Left lung (tissue), 14 donors: ENCODE measurements at places on chromosomes 12 and 14. TPM values are rescaled to one million over a fixed set of nuclear protein-coding genes. Genes with fewer than 3 reads are reported as not detected.

Gene SNX6
- total RNA-seq, result 73.6 TPM

DNA sequence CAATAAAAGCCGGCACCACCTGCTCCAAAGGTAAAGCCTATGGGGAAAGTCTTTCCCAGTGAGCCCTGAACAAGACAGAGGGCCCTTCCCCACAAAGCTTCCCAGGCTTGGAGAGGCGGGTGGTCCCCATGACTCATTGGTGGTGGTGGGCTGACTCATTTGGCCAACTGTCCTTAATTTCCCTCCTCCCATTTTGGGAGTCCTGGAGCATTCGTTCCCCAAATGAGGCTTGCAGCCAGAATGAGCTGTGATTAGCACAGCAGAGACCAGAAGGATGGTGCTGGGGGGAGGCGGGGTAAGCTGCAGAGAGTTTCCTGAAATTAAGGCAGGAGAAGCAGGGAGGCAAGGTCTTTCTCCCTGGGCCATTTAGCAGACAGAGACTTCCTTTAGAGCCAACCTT, 241.7 kb downstream of the DPF3 start:
- no peak overlapping the region for H3K4me3 ChIP-seq
- DNase-seq, result no peak
- H3K27ac ChIP-seq, result no peak overlapping the region
- H3K4me1 ChIP-seq, result no peaks in the 10 kb centered on the region

DNA sequence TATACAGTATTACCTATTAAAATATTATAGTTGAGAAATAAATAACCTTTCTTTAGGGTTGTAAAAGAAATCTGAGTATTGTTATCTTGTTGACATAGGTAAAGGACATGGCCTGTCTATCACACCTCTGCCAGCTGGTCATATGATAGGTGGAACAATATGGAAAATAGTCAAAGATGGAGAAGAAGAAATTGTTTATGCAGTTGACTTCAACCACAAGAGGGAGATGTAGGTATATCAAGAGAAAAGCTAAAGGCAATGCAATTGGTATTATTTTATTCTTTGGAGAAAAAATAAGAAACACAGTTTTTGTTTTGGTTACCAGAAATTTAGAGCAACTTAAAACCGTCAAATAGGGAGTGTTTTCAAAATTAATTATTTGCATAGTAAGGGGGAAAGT, 13.5 kb downstream of the CPSF2 start:
- no peaks in the 10 kb centered on the region for H3K27me3 ChIP-seq
- H3K36me3 ChIP-seq, result no peaks in the 10 kb centered on the region
- H3K4me1 ChIP-seq, result no peaks in the 10 kb centered on the region

Gene KERA
- total RNA-seq, result 0.13 TPM

Gene DHRS4
- 28.1 TPM for total RNA-seq

- no peaks in the 10 kb centered on the region for H3K4me1 ChIP-seq
- no peak overlapping the region for H3K27ac ChIP-seq
- H3K36me3 ChIP-seq, result no peaks in the 10 kb centered on the region
- no peak for DNase-seq
Observed at GRCh38 chr12:12529783-12530421, 32.8 kb downstream of the DUSP16 start.

Gene OTUB2
- total RNA-seq, result 1.2 TPM

GRCh38 chr12:26056335-26056734, 68.5 kb downstream of the BHLHE41 start:
- H3K27me3 ChIP-seq, result no peaks in the 10 kb centered on the region
- no peaks in the 10 kb centered on the region for H3K4me1 ChIP-seq
- DNase-seq, result no peak
- no peak overlapping the region for H3K27ac ChIP-seq
- H3K36me3 ChIP-seq, result peaks cover 3% of the 10 kb centered on the region

Gene WNT5B
- total RNA-seq, result 4.5 TPM

Gene SP1
- 78.0 TPM for total RNA-seq

Gene IPO8
- 48.4 TPM for total RNA-seq

- H3K4me3 ChIP-seq, result no peak overlapping the region
- H3K27me3 ChIP-seq, result no peaks in the 10 kb centered on the region
- peak overlapping the region; percentile 26 for H3K27ac ChIP-seq
- no peak for DNase-seq
- H3K36me3 ChIP-seq, result no peaks in the 10 kb centered on the region
- H3K4me1 ChIP-seq, result peaks cover 50% of the 10 kb centered on the region
Observed at GRCh38 chr12:92065018-92065499, 80.6 kb downstream of the BTG1 start.

DNA sequence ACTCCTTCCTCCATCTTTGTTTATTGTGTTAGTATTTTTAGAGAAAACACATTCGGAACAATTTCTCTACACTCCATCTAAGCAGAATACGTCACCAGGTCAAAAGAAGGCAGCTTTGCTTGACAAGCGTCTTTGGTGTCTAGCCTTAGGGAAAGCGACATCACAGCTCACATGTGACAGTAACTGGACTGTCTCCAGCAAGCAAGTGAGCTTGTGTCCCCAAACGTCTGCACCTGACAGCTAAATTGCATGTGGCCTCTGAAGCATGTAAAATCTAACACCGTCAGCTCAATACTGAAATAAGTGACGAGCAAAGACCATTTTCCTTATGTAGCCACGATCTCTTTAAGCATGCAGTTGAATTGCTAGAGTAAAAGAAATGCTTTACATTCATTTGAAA, 509.8 kb downstream of the GLT1D1 start:
- H3K36me3 ChIP-seq, result no peaks in the 10 kb centered on the region
- DNase-seq, result no peak

- DNase-seq, result no peak
- H3K36me3 ChIP-seq, result no peaks in the 10 kb centered on the region
- H3K27ac ChIP-seq, result no peak overlapping the region
Observed at GRCh38 chr12:42756841-42757623, 167.5 kb upstream of the PRICKLE1 start.

Gene ADAMTS20
- total RNA-seq, result not detected

- no peak overlapping the region for H3K27ac ChIP-seq
- DNase-seq, result no peak
- H3K4me1 ChIP-seq, result no peaks in the 10 kb centered on the region
- no peaks in the 10 kb centered on the region for H3K27me3 ChIP-seq
- H3K36me3 ChIP-seq, result no peaks in the 10 kb centered on the region
Observed at GRCh38 chr14:39474416-39474911, 42.2 kb upstream of the FBXO33 start.

GRCh38 chr12:51788876-51789275, 59.6 kb downstream of the FIGNL2 start:
- no peaks in the 10 kb centered on the region for H3K36me3 ChIP-seq
- no peaks in the 10 kb centered on the region for H3K4me1 ChIP-seq
- DNase-seq, result no peak
- H3K27ac ChIP-seq, result no peak overlapping the region
- H3K4me3 ChIP-seq, result no peak overlapping the region

GRCh38 chr12:85393606-85394005, 113.6 kb downstream of the ALX1 start:
- no peaks in the 10 kb centered on the region for H3K27me3 ChIP-seq
- H3K36me3 ChIP-seq, result no peaks in the 10 kb centered on the region

- no peak overlapping the region for H3K27ac ChIP-seq
- H3K4me3 ChIP-seq, result no peak overlapping the region
- H3K27me3 ChIP-seq, result peaks cover 25% of the 10 kb centered on the region
Observed at GRCh38 chr12:117835156-117835555, 133.6 kb downstream of the KSR2 start.

Gene SPX
- 0.79 TPM for total RNA-seq

GRCh38 chr14:86027144-86027543, 497.2 kb downstream of the FLRT2 start:
- DNase-seq, result no peak
- H3K36me3 ChIP-seq, result no peaks in the 10 kb centered on the region
- H3K4me1 ChIP-seq, result no peaks in the 10 kb centered on the region
- H3K27me3 ChIP-seq, result no peaks in the 10 kb centered on the region
- no peak overlapping the region for H3K4me3 ChIP-seq

Gene KRT73
- total RNA-seq, result not detected

- no peaks in the 10 kb centered on the region for H3K4me1 ChIP-seq
- no peak overlapping the region for H3K27ac ChIP-seq
Observed at GRCh38 chr12:114163771-114164170, 197.6 kb upstream of the RBM19 start.

DNA sequence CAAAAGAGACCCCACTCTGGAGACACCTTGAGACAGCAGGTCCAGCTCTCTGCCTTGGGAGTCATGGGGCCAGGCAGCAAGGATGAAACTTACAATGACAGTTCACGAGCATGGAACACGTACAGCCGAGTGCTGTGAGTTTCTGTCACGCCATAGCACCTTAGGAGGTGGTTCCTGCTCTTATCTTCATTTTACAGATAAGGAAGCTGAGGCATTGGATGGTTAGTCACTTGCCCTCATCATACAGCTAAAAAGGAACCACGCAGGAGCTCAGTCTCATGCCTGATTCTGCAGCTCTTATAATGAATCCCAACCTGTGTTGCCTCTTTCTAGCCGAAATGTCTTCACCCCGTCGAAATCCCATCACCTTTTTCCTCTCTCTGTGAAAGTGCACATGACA, 39.9 kb downstream of the C14orf132 start:
- no peaks in the 10 kb centered on the region for H3K27me3 ChIP-seq
- H3K4me3 ChIP-seq, result no peak overlapping the region
- H3K4me1 ChIP-seq, result peaks cover 3% of the 10 kb centered on the region
- DNase-seq, result peak; percentile 6
- H3K36me3 ChIP-seq, result no peaks in the 10 kb centered on the region

DNA sequence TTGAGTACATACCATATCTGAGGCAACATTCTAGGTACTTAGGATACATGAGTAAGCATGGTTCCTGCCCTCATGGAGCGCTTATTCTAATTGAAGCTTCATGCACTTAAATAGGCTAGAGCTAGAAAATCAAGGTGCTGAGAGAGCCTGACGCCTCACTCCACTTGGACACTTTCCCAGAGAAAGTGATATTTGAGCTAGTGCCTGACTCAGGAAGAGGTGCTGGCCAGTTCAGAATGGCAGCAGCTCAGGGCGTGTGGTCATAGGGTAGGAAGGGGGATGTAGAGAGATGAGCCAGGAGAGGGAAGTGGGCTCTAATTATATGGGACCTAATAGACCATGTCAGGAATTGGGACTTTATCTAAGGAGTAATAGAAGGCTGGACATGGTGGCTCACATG, 33.3 kb downstream of the TULP3 start:
- H3K4me3 ChIP-seq, result no peak overlapping the region
- no peaks in the 10 kb centered on the region for H3K4me1 ChIP-seq
- H3K27me3 ChIP-seq, result no peaks in the 10 kb centered on the region
- H3K27ac ChIP-seq, result no peak overlapping the region
- no peak for DNase-seq

GRCh38 chr12:25592725-25593495, 39.8 kb upstream of the LMNTD1 start:
- H3K4me3 ChIP-seq, result no peak overlapping the region
- no peaks in the 10 kb centered on the region for H3K36me3 ChIP-seq
- no peaks in the 10 kb centered on the region for H3K4me1 ChIP-seq
- no peaks in the 10 kb centered on the region for H3K27me3 ChIP-seq
- H3K27ac ChIP-seq, result no peak overlapping the region
- no peak for DNase-seq

DNA sequence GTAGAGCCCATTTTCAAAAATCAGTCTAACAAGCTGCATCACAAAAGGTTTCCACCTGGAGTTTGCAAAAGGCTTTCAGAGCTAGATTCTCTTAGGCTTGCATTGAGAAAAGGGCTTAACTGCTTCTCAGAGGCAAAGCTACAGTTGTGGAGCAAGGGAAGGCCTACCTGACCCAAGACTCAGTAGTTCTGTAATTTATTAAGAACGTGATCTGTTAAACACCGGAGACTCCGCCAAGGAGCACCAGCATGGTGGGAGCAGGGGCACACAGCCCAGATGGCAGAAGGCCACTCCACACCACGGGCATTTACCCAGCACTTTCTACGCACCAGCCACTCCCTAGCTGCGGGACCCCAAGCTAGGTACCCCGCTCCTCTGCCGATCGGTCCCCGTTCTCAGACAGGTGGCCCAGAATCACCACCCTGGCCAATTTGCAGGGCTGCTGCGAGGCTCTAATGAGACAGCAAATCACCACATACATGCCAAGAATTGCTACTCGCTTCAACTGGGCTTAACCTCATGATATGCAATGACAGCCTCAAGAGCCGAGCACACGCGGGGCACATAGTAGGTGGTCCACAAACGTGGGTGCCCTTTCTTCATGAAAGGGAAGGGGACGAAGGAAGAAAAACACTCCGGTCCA, 1.5 kb downstream of the ITPK1 start:
- peaks cover 17% of the 10 kb centered on the region for H3K4me1 ChIP-seq
- no peaks in the 10 kb centered on the region for H3K36me3 ChIP-seq
- DNase-seq, result peak; percentile 69
- H3K27ac ChIP-seq, result peak overlapping the region; percentile 99
- H3K4me3 ChIP-seq, result peak overlapping the region; percentile 91
- no peaks in the 10 kb centered on the region for H3K27me3 ChIP-seq

DNA sequence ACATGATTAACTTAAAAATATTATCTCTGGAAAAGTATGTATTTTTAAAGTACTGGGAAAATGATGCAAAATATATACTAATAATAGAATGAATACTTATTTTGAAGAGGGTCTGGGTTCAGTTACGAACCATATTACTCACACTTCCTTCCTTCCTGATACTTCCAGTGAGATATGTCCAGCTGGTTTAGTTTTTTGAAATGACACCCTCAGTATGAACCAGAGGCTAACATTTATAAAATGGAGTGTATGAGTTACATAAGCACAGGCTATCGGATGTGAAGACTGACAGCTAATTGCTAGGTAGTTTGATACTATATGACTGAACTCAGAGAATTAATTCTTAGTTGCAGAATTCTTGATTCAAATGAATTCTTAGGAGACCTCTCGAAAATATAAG, 122.9 kb downstream of the OTOGL start:
- no peaks in the 10 kb centered on the region for H3K36me3 ChIP-seq
- no peak for DNase-seq
- no peak overlapping the region for H3K4me3 ChIP-seq
- H3K27me3 ChIP-seq, result no peaks in the 10 kb centered on the region
- no peaks in the 10 kb centered on the region for H3K4me1 ChIP-seq

- no peak for DNase-seq
- H3K4me1 ChIP-seq, result no peaks in the 10 kb centered on the region
- no peak overlapping the region for H3K4me3 ChIP-seq
- no peaks in the 10 kb centered on the region for H3K27me3 ChIP-seq
Observed at GRCh38 chr12:108442910-108443309, 72.2 kb upstream of the FICD start.

Gene PLEK2
- total RNA-seq, result 2.8 TPM
